ENCODE measurements at places on chromosomes 16 and 17.

DNA sequence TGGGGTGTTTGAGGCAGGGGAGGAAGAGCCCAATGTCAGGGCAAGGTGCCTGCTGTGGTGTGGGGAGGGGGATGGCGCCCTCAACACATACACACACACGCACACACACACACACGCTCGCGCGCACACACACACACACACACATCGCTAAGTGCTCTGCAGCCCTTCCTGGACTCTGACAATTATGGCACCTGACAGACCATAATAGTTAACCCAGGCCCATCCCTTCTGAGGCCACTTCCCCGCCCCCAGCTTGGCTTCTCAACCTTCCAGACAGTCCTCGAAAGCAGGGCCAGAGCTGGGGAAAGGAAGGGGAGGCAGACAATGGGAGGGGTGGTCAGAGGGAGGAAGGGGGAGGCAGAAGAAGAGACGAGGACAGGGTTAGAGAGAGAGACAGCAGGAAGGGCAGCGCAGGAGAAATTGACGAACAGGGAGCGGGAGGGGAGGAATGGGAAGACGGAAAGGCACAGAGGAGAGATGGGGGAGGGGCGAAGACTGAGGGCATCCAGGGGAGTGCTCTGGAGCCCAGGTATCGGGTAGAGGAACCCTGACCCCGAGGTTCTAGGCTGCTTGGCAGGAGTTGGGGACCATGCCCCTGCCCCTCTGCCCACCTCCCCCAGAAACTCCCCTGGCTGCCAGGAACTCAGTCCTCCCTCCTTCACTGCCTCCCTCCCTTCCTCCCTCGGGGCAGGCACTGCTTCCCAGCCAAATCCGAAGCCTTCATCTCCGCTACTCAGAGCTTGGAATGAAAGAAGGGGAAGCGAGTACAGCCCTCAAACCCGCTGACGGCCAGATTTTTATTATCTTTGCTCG lies 4.0 kb downstream of the SRCIN1 start:
- no peak for DNase-seq

- DNase-seq, result no peak
Observed at GRCh38 chr16:70804153-70804733, 3.3 kb upstream of the VAC14 start.

- no peak for DNase-seq
Observed at GRCh38 chr17:13698832-13699231, 97.1 kb upstream of the HS3ST3A1 start.

DNA sequence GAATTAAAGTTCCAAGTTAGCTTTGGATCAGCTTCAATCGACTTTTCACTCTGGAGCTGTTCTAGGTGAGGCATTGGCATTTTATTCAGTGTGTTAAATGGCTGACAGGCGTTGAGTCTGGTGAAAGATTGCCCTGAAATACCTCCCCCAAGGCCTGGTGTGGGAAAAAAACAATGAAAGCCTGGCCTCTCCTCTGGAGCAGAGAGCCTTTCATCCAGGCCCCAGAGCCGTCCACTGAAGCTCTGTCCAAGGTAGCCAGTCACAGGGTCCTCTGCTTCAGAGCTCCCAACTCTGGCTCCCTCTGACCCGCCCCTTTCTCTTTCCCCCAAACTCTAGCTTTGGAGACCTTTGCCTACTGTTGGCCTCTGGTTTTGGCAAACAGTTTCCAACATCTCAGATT lies 123.6 kb upstream of the CRHR1 start:
- no peak for DNase-seq

DNA sequence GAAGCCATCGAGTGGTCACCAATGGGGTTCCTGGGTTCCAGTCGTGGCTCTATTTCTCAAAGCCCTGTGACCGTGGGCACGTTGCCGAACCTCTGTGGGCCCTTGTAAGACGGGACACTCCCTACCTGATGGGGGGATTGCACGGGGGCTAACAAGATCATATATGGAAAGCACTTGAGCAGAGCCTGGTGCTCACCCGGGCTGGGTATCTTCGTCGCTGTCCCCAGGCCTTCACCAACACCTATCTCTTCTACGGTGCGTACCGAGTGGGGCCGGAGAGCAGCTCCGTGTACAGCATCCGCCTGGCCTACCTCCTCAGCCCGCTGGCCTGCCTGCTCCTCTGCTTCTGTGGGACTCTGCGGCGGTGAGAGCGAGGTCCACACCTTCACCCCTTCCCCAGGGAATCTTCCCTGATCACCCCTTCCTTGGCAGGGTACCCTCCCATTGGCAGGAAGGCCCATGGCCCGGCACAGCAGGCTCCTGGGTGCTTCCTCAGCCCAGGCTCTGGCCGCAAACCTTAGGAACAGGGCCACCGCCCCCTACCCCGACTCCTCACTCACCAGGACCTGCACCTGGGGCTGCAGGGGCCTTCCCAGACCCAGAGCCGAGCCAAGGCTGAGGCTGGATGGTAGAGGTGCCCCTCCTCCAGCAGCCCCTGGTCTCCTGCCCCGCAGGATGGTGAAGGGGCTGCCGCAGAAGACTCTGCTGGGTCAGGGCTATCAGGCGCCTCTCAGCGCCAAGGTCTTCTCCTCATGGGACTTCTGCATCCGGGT lies 2.8 kb downstream of the TMC8 start:
- no peak for DNase-seq

GRCh38 chr17:81049973-81050551 lies 15.1 kb downstream of the BAIAP2 start:
- DNase-seq, result no peak

DNA sequence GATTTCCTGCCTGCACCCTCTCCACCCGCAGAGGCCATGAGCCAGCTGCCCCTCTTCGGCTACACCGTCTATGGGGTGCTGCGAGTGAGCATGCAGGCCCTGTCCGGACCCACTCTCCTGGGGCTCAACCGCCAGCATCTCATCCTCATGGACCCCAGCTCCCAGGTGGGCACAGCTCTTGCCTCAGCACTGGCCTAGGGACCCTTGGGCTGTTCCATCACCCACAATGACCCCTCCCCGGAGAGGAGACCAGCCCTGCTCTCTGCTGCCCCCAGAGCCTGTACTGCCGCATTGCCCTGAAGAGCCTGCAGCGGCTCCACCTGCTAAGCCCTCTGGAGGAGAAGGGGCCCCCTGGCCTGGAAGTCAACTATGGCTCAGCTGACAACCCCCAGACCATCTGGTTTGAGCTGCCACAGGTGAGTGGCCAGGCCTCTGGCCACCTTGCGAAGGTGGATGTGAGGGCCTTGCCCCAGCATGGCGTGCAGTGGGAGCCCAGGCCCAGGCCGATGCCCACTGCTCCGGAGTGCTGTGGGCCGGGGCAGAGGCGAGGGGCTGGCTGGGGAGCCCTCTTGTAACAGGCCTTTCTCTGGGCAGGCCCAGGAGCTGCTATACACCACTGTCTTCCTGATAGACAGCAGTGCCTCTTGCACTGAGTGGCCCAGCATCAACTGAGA lies 7.3 kb upstream of the SMIM5 start:
- DNase-seq, result no peak

- no peak for DNase-seq
Observed at GRCh38 chr16:1124795-1125194, 28.1 kb upstream of the CACNA1H start.

DNA sequence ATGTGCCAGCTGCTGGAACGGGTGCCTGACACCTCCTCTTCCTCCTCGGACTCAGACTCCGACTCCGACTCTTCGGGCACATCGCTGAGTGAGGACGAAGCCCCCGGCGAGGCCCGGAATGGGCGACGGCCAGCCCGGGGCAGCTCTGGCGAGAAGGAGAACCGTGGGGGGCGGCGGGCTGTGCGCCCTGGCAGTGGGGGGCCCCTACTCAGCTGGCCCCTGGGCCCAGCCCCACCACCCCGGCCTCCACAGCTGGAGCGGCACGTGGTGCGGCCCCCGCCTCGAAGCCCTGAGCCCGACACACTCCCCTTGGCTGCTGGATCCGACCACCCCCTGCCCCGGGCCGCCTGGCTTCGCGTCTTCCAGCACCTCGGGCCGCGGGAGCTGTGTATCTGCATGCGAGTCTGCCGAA lies 6.8 kb downstream of the FBXL19 start:
- no peak for DNase-seq

DNA sequence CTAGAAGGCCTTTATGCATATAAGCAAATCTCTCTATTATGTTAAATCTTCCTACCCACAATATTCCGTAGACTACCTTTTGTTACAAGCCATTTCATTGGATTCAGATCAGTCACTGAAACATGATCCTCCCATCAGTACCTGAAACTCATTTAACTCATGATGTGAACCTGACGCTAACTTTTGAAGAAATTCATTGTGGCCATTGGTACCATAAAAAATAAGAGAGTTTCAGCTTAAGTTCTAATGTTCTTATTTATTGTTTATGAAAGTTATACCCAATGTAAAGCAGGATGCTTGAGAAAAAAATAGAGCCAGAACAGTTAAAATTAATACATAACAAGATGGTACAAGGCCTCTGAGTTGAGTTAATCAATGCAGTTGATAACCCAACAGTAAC lies 439.6 kb downstream of the KCNJ2 start:
- no peak for DNase-seq

- no peak for DNase-seq
Observed at GRCh38 chr17:3845291-3845620, 790 bp downstream of the NCBP3 start.

GRCh38 chr17:54536306-54536705 lies 364.3 kb upstream of the TOM1L1 start:
- DNase-seq, result no peak

GRCh38 chr17:63041251-63041650 lies 75.2 kb downstream of the TANC2 start:
- DNase-seq, result no peak

GRCh38 chr17:35668802-35669201 lies 62.6 kb upstream of the RASL10B start:
- no peak for DNase-seq

DNA sequence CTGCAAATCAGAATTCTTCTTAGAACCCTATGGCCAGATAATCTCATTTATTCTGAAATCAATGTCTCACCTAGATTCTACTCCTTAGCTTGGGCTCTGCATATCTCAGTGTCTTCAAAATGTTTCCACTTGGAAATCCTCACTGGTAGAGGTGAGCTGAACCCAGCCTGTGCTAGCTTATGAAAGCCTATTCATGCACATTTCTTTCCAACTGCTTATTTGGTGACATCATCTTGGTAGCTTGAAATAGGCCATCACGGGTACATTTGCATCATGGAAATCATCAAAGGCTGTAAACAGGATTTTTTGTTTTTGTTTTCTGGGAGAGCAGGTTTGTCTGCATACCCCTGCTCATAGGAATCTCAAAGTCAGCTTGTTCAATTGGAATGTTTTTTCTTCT lies 130.8 kb downstream of the KCNJ18 start:
- no peak for DNase-seq

- DNase-seq, result no peak
Observed at GRCh38 chr17:73566905-73567782, 77.1 kb downstream of the SDK2 start.

DNA sequence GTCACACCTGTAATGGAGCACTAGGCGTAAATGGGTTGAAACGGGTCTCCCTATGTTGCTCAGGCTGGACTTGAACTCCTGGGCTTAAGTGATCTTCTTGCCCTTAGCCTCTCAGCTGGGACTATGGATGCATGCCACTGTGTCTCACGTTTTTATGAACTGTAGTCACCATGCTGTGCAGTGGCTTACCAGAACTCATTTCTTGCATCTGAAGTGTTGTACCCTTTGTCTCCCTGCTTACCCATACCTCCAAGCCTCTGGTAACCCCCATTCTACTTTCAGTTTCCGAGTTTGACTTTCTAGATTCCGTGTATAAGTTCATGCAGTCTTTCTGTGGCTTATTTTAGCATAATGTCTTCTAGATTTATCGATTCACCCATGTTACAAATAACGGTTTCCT lies 7.7 kb downstream of the PYCARD start:
- no peak for DNase-seq

DNA sequence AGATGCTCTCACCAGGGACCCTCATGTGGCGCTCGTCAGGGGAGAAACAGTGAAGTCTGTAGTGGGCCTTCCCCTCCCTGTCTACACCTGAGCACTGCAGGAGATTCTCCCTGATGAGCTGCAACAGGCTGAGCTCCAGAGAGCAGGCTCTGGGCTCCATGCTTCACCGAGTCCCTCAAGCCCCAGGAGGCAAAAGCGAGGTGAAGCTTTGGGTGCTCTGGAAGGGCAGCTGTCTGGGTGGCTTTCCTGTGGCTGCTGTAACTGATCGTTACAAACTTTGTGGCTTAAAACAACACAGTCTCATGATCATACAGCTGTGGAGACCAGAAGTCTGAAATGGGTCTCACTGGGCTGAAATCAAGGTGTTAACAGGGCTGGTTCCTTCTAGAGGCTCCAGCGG lies 12.1 kb upstream of the CD300LD start:
- DNase-seq, result no peak

DNA sequence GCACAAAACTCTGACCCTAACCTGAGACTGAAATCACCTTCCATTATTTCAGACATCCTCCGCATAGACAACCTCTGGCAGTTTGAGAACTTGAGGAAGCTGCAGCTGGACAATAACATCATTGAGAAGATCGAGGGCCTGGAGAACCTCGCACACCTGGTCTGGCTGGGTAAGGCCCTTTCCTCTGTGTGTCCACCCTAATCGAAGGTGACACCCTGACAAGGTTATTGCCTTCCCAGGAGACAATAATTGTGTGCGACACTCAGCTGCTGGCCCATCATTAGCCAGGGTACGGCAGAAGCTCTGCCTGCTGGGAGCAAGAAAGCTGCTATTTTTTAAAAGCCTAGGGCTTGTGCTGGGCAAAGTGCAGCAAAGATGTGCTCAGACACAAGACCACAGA lies 11.1 kb downstream of the DRC3 start:
- no peak for DNase-seq

- DNase-seq, result no peak
Observed at GRCh38 chr16:81477697-81478693, 33.4 kb downstream of the CMIP start.

DNA sequence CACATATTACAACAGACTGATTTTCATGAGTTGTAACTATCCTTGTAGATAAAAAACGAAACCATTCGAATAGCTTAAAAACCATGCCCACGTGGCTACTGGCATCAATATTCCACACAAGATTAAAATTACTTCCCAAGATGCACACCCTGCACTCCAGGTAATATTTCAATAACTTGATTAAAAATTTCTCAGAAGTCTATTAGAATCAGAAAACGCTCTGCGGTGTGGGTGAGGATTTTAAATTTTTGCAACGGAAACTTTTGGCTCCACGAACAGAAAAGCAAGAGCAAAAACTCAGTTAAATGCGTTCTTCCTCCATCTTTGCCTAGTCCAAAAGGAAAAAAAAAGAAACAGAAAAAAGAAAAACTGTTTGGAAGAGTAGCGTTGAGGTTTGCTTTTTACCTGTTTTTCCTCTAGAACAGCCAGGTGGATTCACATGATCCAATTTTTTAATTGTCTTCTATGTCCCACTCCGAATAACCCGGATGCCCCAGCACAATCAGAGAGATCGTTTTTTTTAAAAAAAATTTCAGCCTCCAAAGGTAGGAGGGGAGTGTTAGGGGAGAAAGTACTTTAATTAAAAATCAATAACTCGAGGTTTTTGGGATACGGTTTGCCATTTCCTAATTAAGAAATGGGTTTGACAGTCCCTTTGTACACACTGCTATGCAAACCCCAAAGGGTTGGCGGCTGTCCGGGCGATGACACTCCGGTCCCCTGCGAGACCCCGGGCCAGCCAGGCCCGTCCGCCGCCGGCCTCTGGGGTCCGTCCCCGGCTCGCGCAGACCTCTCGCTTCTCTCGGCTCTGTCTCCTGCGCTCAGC lies 708 bp upstream of the NFAT5 start:
- no peak for DNase-seq

GRCh38 chr16:23181506-23181905 lies 1.0 kb upstream of the SCNN1G start:
- DNase-seq, result no peak

- DNase-seq, result no peak
Observed at GRCh38 chr17:50686494-50687199, 21.1 kb downstream of the ANKRD40 start.

Measured in stimulated activated CD4-positive, alpha-beta T cell treated with anti-CD3 and anti-CD28 coated beads, TNF-alpha, amount 100 ng/mL, for 4 hours (primary cell).